ENCODE measurements at places on chromosomes 1 and 21. TPM values are rescaled to one million over a fixed set of nuclear protein-coding genes. Genes with fewer than 3 reads are reported as not detected.

DNA sequence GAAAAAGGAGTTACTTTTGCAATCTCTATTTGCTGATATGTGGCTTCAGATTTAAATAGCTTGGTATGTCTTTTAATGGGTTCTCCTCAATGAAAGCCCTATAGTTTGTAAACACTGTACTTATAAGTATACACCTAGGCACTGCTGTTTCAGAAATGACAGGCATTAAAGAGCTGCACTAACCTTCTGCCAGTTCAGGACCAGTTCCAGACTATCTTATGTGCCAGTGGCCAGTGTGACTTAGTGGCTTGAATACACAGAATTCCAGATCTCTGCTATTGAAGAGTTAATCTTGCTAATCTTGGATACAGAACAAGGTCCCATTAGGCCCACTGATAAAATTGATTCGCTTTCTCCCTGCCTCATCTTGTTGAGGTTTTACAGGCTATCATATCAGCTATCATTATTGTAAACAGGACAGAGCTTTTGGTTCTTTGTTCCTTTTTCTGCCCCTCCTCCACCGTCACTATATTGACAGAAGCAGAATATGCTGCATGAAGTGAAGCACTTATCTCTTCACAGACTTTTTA, 337.5 kb downstream of the LRRIQ3 start:
- no peak for DNase-seq

The PTGS2 gene
- total RNA-seq: 12.9 TPM

DNA sequence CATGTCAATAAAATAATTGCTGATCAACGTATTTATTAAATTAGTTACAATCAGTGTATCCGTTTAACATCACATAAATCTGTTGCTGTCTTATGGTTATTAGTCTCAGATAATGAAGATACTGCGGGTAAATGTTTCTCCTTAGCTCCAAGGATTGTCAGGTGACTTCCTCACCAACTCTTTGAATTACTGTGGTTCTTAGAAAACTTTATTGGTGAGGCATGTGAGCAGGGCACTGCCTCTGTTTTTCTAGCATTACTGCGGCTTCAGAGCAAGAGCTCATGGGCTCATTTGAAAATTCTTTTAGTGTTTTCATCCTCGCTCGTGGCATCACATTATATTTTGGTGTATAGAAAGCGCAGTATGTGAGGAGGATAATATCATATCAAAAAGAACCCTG, 555.9 kb downstream of the LMO4 start:
- DNase-seq: no peak

DNA sequence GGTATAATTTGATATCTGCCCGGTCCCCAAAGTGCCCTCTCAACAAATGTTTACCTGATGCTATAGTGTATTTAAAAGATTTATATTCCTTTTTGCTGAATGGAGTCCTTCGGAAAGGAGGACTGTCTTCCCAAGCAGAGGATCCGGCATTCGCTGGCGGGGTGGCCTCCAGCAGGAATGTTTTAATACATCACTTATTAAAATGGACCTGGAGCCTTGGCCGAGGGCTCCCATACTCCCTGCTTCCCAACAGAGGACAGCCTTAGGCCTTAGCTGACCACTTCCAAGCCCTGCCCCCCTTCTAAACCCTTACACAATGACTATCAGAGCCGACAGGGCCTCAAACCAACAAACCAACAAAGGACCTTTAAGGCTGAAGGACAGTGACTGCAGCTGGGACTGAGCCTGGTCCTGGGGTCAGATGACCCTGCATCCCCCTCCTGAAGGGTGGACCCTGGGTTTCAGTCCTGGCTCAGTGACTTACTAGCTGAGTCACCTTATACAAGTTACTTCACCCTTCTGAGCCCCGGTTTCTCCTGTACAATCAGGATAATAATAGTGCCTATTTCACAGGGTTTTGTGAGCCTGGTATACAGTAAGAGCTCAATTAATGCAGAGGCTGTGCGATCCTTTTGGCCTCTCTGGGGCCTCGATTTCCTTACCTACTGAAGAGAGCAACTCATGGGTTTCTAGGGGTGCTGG, 5.6 kb downstream of the CAMK2N1 start:
- DNase-seq: peak; percentile 71

DNA sequence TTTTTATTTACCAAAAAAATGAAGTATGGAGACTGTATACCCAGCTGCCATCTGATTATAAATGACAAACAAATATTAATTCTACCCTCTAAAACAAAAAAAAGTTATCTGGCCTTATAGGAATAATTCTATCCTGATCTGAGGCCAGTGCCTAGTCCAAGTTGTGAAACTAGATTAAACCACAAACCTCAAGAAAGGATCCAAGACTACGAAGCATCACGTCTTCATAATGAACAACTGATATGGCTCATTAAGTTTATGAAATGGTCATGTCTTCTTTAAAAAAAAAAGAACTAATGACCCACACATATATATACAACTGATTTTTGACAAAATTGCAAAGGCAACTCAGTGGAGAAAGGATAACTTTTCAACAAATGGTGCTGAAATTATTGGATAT, 32.4 kb upstream of the CTTNBP2NL start:
- DNase-seq: no peak

DNA sequence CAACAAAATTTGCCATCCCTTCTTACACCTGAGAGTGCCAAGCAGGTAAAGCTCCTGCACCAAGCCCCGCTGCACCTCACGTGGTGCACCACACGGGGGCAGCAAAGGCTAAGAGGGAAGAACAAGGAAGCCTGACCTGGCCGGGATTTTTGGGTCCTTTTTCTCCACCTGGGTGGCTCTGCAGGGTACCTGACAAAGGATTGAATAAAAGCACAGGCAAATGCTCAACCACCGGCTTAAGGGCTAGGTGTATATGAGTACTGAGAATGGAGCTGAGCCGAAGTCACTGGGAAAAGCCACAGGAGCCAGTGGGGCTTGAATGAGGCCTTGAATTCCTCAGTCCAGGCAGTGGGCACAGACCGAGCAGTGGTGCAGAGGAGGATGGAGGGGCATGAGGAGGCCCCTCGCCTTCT, 36.4 kb downstream of the ZNF697 start:
- DNase-seq: peak; percentile 93

Measured in HT-29 (cell line).